ENCODE measurements at places on chromosomes 5 and 9. TPM values are rescaled to one million over a fixed set of nuclear protein-coding genes. Genes with fewer than 3 reads are reported as not detected.

Gene COL15A1
- polyA plus RNA-seq: 234 TPM

Gene MEGF9
- 8.0 TPM for polyA plus RNA-seq

Gene FOXD4L5
- 1.3 TPM for polyA plus RNA-seq

Gene RPP25L
- polyA plus RNA-seq: 20.4 TPM

Gene COL5A1
- polyA plus RNA-seq: 427 TPM

Gene FGF18
- 25.1 TPM for polyA plus RNA-seq

Gene NEURL1B
- 43.1 TPM for polyA plus RNA-seq

Gene ARHGEF37
- polyA plus RNA-seq: 3.7 TPM

Gene MCIDAS
- polyA plus RNA-seq: not detected

Gene SPOCK1
- 5.8 TPM for polyA plus RNA-seq

Gene CDC14B
- polyA plus RNA-seq: 12.9 TPM

Gene PLEKHG4B
- 0.65 TPM for polyA plus RNA-seq

Gene ZDHHC21
- 10.5 TPM for polyA plus RNA-seq

Gene IL7R
- polyA plus RNA-seq: 2.4 TPM

- DNase-seq: peak; percentile 91
Measured at GRCh38 chr9:133534346-133535291, at the start of gene ADAMTSL2. ADAMTSL2 (plus strand) TSS chr9:133534704; CDS start chr9:133536713, 2,009 bp downstream.

DNA sequence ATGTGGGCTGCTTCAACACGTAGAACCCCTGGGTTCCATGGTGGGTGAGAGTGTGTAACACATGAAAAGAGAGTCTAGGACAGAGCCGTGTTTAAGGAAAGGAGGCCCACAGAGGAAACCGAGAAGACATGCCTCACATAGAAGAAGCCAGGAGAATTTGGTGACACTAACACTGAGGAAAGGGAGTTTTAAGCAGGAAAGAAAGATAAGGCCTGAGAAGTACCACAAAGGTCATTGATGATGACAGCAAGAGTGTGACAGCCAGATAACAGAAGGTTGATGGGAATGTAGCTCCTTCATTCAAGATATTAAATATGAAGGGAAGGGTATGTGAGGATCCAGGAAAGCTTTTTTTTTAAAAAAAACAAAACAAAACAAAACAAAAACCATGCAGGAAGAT, 72.4 kb upstream of the SPRY4 start:
- DNase-seq: no peak

DNA sequence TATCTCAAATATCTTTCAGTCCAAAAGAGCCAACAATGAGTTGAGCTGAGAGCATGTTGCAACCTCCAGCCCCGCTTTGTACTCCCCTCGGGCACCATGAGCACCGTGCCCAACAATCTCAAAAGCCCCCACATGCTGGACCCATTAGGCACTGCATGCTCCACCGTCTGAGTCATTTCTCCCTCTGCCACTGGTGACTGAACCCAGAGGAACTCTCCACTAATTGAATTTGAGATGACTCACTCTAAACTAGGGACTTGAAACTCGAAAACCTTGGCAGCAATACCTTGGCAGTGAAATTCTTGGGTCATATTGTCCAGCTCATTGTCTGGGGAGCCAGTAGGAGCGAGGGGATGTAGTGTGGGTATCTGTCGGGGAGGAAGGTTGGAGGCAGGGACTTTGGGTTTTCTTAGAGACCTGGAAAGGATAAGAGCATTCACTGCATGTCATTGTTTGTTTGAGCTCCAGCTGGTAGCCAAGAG, 49.9 kb upstream of the SLIT3 start:
- peak; percentile 22 for DNase-seq

DNA sequence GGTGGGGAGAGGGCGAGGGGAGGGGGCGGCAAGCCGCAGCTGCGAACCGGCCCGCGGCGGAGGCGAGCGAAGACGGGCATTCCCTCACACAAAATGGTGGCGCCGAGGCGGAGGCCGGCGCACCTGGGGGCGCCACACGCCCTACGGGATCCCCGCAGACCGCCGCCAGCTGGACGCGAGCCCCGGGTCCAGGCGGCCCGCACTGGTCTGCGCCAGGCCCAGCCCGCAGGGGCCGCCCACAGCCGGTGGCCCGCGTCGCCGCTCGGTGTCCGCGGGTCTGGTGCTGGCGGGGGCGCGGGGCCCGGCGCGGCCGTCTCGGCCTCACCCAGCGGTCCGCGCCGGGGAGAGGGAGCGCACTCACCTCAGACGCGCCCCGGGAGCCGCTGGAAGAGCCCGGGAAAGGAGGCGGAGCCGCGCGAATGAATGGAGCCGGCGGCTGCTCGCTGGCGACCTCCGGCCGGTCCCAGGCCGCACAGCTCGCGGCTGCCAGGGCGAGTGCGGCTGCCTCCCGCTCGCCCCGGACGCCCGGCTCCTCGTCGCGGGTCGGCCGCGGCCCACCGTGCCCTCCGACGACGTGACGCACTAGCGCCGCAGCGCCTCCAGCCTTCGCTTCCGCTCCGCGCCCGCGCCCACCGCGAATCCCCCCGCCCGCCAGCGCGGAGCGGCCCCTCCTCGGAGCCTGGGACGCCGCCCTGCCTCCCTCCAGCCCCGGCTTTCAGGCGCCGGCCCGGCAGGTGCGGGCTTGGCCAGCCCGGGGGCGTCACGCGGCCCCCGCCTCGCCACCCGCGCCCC, at the start of gene FAM169A:
Gene FAM169A, minus strand, starts transcription at position 584 of the 792 bp plus-strand sequence. CDS start 24,711 bp downstream, outside the sequence.
- peak; percentile 39 for DNase-seq

DNA sequence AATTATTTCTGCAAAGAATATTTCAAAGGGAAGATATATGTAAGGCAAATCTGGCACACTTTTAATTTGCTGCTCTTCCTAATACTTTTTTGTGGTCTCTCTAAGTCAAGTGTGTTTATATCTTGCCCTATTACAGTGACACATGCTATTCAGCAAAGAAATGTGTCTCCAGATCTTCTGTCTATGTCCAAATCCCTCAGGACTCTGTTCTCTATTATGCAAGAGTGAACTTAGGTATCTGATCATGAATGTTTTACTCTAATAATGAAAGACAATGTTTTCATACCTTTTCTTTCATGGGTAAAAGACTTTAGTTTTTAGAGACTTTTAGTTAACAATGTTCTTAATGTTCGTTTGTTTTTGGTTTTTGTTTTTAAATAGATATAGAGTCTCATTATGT, 255.4 kb upstream of the DAB2 start:
- DNase-seq: no peak

DNA sequence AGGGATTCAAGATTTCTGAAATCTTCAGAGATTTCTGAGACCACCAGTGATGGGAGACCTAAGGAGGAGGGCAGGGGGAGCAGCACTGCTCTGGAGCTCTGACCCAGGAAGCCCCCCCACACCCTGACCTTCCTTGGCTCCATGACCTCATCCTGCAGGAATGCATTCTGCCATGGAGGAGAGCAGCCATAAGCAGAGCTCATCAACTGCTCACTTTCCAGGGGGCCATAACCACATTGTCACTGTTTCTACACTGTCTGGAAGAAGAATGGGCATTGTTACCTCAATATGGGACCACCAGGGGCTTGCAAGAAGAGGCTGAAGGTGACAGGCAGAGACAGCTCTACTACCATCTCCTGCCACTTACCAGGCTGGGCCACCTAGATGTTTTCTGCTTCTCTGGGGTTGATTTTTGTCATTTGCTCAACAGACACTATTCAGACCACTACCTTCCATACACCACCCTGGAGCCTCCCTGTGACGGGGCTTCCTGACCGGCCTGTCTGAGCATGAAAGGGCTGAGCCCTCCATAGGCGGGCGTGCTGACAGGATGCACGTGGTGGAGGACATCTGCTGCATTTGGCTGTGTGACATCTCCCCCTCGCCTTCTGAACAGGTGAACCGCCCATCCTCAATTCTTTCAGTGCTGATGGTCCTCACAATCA, 2.3 kb upstream of the TSC1 start:
- no peak for DNase-seq

DNA sequence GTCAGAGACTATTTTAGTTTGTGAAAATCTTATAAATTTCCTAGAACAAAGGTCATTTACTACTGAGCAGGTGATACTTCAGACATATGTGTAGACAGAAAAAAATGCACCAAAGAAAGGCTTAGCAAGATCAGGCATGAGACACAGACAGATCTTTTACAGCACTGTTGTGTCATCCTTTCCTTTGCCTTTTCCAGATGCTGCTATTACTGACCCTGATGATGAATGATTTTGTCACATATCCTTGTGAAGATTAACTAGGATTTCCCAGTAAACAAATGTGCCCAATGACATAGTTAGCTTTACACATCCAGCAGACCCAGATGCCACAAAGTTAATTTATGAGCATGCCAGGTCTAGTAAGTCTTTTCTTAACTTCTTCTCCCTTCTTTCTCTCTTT, 68.2 kb downstream of the DMRTA1 start:
- DNase-seq: no peak

GRCh38 chr5:122915717-122916461, 70.5 kb downstream of the SNX24 start:
- DNase-seq: peak; percentile 60

- no peak for DNase-seq
Measured at GRCh38 chr9:93546356-93546755, 30.0 kb upstream of the PHF2 start.

GRCh38 chr9:122130837-122131236, 28.7 kb downstream of the NDUFA8 start:
- no peak for DNase-seq

DNA sequence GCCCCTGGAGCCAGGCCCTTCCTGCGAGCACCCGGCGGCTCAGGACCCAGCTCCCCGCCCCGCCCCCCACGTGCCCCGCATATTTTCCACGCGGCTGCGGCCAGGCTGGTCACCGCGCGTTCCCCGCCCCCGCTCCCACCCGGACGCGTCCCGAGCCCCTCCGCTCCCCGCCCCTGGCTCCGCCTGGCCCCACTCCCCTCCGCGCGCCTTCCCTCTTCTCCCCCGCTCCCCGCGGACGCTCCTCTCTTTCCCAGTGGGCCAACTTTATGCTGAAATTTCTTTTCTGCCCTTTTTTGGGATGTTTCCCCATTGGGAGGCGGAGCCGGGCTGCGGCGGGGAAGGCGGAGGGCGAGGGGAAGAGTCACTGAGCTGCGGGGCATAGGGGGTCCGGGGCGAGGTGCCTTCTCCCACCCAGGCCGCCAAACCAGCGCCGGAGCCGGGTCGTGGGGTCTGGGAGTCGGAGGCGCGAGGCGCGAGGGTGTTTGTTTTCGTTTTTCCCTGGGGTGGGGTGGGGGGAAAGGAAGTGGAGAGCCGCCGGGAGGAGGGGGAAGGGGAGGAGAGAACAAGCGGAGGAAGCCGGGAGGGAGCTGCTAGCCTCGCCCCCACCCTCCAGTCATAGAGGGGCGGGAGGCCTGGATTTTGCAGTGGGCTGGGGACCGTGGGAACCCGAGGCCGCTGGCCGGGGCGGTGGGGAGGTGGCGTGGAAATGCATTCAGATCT, 1.0 kb upstream of the TPM2 start:
- DNase-seq: peak; percentile 91

DNA sequence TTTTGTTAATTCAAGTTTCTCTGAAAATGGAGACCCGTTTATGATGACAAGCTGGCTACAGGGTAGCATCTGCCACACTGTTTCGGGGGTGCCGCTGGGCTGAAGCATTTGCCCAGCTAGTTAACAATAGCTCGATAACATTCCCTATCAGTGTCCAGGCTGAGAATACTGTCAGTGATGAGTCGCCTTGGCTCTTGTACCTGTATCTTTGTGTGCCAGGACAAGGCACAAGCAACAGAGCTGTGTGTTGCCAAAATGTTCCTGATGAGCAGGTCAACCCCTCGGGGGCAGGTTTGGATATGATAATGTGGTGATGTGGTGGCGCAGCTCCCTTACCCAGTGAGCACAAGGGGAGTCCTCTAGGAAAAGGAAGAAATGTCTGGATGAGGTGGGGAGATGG, 7.0 kb downstream of the TGFBI start:
- DNase-seq: no peak

GRCh38 chr5:66565878-66566277, 30.3 kb upstream of the MAST4 start:
- no peak for DNase-seq

GRCh38 chr5:14414007-14414406, 167.6 kb upstream of the OTULINL start:
- no peak for DNase-seq

DNA sequence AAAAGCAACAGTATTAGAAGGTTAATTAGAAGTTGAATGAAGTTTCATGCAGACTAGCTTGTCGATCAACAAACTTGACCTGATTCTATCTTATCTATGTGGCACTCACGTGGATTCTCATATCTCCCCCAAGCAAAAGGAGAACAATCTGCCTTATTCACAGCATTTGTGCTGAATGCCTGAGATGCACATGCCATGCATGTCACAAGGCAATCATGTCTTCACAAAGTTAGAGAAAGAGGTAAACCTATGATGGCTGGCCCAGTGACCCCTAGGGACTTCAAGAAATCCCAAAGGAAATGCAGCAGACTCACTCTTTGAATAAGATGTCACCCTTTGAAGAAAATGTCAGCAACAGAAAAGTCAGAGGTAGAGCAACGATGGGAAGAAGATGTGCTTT, 17.6 kb upstream of the SHOC1 start:
- DNase-seq: no peak

GRCh38 chr5:81075041-81075440, 114.9 kb downstream of the RASGRF2 start:
- no peak for DNase-seq

GRCh38 chr9:87127978-87128614, 180.8 kb upstream of the GAS1 start:
- no peak for DNase-seq

GRCh38 chr5:79800979-79801827, 111.6 kb downstream of the CMYA5 start:
- peak; percentile 68 for DNase-seq

DNA sequence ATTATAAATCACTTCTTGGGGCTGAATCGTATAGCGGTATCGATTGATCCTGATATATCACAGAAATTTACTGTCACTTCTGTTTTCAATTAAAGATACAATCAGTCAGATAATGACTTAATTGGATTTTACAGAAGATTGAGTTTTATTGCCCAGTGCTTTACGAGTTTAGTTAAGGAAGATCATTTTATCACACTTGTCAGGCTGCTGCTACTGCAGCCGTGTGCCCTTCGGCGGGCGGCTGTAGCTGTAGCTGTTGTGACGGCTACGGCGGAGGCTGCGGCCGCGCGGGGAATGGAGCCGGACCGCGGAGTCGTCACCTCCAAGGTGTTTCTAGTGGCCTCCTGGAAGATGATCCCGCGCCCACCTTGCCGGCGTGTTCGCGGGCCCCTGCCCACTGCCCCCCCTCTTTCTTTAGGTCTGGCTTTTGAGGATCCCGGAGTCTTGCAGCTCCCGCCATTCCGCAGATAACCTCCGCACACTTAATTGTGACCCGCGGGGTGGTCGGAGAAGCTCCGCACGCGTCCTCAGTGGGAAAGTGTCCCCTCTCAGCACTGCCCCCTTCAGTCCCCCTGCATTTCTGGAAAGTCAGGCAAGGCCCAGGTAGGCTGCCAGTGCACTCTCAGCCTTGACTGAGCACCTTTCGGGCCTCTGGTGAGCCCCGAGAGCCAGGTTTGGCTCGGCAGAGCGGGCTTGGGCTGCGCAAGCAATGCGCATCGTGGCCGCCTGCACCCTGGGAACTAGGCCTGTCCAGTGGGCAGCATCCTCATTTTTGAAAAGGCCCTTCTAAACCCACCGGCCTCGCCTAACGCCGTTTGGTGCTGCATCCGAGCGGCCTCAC, 6.9 kb upstream of the DMRT3 start:
- no peak for DNase-seq

GRCh38 chr5:11224436-11225187, 463.6 kb upstream of the DAP start:
- DNase-seq: peak; percentile 55

Data from muscle of leg (tissue), 16 donors.